ENCODE measurements at places on chromosomes 7 and 10.

DNA sequence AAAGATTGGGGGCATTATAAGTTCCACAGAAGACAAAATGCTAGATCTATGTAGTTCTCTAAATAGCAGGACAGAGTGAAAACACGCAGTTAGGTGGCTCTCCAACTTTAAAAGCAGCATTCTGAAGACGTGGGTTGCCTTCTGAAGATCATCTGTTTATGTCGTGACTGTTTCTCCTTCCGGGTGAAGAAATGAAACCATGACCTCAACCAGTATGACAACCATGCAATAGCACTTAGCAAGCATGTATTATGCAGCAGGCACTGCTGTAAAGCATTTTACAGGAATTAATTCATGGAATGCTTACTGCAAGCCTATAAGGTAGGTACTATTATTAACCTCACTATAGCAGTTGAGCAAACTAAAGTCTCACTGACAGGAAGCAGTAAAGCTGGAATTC lies 125.2 kb downstream of the SLC25A13 start:
- no peak for DNase-seq

DNA sequence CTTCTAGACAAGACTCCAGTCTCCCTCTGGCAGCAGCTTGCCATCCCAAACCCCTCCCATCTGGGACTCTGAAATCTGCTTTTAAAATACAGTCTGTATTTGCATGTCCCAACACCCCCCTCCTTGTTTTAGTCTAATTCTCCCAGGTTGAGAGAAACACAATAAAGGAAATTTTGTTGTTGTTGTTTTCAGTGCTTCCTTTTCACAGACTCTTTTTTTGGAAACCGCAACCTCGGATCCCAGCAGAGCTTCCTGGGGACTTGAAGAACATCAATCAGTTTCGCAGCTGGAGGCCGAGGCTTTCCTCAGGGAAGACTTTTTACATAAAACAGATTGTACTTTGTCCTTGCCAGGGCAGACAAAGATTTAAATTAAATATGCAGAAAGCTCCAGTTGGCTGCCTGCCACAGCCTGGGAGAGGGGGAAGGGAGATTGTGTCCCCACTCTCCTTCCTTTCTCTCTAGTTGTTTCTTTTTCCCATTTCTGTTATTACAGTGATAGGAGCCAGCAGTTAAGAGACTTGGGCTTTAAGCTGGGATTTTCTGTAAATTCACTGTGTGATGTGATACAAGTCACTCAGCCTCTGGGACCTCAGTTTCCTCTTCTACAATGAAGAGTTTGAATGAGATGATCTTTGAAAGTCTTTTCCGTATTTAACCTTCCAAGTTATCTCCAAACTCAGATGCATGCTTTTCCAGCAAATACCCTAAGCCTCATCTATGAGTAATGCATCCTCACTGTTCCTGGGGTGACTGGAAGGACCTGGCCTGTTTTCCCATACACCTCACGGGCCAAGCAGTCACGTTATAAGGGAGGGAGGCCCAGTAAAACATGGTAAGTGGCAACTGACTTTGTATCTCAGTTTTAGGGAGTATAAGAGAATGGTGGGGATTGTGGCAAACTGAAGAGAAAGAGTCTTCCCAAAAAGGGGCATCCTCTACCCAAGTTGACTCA lies 192.3 kb downstream of the REEP3 start:
- DNase-seq, result no peak

- no peak for DNase-seq
Measured at GRCh38 chr10:34593374-34593890, 221.7 kb downstream of the PARD3 start.

DNA sequence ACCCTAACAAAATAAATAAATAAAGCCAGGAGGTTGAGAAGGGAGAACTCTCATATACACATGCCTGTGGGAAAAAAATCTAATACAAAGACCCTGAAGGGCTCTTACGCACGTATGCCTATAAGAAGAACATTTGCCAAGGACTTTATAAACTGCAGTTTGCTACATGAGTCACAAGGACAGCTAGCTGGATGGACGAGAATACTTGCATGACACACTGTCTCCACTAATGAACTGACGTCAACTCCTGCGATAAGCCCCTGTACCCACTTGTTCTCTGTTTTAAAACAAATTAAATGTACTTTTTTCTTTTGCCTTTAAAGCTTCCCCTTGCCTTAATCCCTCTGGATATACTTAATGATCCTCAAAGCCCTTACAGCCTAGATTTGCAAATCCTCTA lies 374.6 kb upstream of the GHITM start:
- no peak for DNase-seq

DNA sequence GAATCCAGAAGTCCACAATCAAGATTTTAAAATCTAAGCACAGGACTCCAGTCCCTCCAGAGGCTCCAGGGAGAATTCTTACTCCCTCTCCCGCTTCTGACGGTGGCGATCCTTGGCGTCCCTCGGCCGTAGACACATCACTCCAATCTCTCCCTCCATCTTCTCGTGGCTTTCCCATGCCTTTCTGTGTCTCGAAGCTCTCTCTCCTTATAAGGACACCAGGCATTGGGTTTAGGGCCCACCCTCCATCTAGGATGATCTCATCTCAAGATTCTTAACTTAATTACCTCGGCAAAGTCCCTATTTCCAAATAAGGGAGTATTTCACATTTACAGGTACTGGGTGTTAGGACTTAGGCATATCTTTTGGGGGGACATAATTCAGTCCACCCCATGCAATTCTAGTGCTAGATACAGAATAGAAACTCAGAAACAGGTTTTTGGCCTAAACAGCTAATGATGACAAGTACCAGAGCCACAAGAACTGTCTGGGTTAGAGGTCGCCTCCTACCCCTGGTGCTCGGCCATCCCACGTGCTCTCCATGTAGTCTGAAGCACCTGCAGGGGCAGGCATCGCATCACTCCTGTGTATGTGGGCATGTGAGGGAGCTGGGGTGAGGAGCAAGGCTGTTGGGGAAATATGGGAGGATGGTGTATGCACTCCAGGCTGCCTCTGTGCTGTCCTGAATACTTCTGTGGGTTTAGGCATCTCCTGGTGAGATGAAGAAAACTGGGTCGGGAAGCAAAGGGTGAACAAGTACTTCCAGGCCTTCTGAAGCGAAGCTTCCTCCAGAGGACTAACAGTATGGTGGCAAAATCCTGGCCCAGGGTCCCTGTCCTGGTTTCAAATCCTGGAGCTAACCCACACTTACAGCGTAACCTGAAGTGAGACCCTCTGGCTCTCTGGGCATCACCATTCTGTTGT lies 298.3 kb upstream of the ZMIZ1 start:
- no peak for DNase-seq

DNA sequence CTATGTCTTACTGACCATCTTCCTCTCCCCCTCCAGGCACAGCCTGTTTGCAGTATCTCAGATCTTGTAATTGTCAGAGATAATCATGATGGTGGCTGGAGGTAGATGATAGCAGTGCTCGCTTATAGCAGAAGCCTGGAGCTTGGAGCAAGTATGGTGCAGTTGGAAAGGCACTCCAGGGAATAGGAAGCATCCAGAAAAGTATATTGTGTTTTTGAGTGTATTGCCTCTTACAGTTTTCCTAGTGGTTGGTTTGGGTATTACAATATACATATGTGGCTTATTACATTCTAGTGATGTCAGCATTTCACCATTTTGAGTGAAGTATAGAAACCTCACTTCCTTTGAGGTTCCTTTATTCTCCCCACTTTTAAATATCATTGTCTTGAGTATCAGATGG lies 101.5 kb downstream of the STK31 start:
- DNase-seq, result no peak

GRCh38 chr7:43433639-43434038 lies 149.3 kb upstream of the STK17A start:
- no peak for DNase-seq

DNA sequence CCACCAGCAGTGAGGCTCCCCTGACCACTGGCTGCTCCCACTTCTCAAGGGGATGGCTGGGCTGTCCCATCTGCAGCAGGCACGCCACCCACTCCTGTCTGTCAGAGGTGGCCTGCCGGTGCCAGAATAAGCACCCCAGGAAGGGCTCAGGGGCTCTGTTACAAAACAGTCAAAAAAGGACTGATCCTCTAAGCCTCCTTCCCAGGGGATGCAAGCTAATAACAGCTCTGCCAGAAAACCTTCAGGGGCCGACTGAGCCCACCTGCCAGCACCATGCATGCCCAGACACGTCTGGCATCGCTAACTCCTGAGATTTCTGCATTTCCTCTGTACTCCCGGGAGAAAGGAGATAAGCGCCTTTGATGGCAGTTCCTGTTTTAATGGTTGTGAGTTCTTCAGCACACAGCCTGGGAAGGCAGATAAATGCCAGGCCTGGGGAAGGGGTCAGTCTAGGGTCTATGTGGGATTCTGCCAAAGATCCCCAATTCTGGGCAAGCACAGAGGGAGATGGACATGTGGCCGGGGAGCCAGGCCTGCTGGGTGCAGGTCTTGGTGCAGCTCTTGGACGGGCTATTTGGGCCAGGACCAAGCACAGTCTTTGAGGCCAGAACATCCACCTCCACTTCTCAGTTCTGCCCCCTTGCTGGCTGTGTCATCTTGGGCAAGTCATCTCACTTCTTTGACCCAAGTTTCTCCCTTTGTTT lies 128.4 kb downstream of the ARHGAP22 start:
- no peak for DNase-seq

GRCh38 chr7:43647673-43648472 lies 65.0 kb downstream of the STK17A start:
- DNase-seq, result peak; percentile 53

- DNase-seq, result no peak
Measured at GRCh38 chr7:84202855-84203254, 8.3 kb upstream of the SEMA3A start.

- DNase-seq, result no peak
Measured at GRCh38 chr7:30845426-30846135, 66.1 kb upstream of the AQP1 start.

GRCh38 chr10:95513941-95514392 lies 47.2 kb downstream of the SORBS1 start:
- no peak for DNase-seq

Measured in stimulated activated CD4-positive, alpha-beta T cell treated with anti-CD3 and anti-CD28 coated beads, Interleukin-4, amount 100 ng/mL, for 48 hours (primary cell).